ENCODE measurements at places on chromosomes 5 and 9. TPM values are rescaled to one million over a fixed set of nuclear protein-coding genes. Genes with fewer than 3 reads are reported as not detected.

SGCD gene
- 7.8 TPM for total RNA-seq

PPIC gene
- total RNA-seq: 1.3 TPM

SPATA31C1 gene
- total RNA-seq: not detected

KCNT1 gene
- total RNA-seq: 6.9 TPM

BTNL3 gene
- total RNA-seq: not detected

CDC25C gene
- 2.2 TPM for total RNA-seq

MLANA gene
- total RNA-seq: not detected

TMEM174 gene
- not detected for total RNA-seq

GCNT4 gene
- total RNA-seq: 0.94 TPM

HBEGF gene
- total RNA-seq: 10.3 TPM

SHISAL2B gene
- total RNA-seq: not detected

TMC1 gene
- 0.94 TPM for total RNA-seq

WNT8A gene
- total RNA-seq: not detected

TAF11L2 gene
- not detected for total RNA-seq

VCAN gene
- 439 TPM for total RNA-seq

MARCHF3 gene
- 14.4 TPM for total RNA-seq

ADAMTSL1 gene
- total RNA-seq: 44.1 TPM

LIX1 gene
- total RNA-seq: 5.9 TPM

SREK1 gene
- 187 TPM for total RNA-seq

All from parietal lobe (tissue), 2 donors.